Prostate gland (tissue), 2 donors: ENCODE measurements at places on chromosomes 6 and 20. TPM values are rescaled to one million over a fixed set of nuclear protein-coding genes. Genes with fewer than 3 reads are reported as not detected.

TSPO2 gene
- total RNA-seq: not detected

MACROD2 gene
- 8.0 TPM for total RNA-seq

- no peak overlapping the region for H3K4me3 ChIP-seq
- DNase-seq: no peak
- H3K27me3 ChIP-seq: no peaks in the 10 kb centered on the region
- H3K4me1 ChIP-seq: no peaks in the 10 kb centered on the region
- H3K36me3 ChIP-seq: no peaks in the 10 kb centered on the region
- H3K27ac ChIP-seq: no peak overlapping the region
Observed at GRCh38 chr6:87375315-87375714, 30.7 kb downstream of the C6orf163 start.

MOCS1 gene
- 7.2 TPM for total RNA-seq

DNA sequence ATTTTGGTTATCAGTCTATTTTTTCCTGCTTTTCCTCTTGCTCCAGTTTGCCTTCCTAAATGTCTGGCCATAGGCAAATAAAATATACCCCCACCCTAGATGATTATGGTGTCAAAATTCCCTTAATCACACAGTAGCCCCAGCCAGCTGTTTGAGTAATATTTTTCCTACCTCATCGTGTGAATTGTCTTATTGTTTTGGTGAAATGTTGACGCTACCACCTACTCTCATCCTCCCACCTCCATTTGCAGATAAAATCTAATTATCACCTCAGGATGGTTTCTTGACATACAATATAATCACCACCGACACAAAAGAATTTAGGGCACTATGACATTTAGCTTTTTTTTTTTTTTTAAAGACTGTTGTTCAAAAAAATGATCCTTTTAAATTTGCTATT, 44.1 kb upstream of the FUCA2 start:
- H3K27ac ChIP-seq: no peak overlapping the region
- no peak overlapping the region for H3K4me3 ChIP-seq
- no peaks in the 10 kb centered on the region for H3K27me3 ChIP-seq
- no peak for DNase-seq
- no peaks in the 10 kb centered on the region for H3K4me1 ChIP-seq
- H3K36me3 ChIP-seq: no peaks in the 10 kb centered on the region

DNA sequence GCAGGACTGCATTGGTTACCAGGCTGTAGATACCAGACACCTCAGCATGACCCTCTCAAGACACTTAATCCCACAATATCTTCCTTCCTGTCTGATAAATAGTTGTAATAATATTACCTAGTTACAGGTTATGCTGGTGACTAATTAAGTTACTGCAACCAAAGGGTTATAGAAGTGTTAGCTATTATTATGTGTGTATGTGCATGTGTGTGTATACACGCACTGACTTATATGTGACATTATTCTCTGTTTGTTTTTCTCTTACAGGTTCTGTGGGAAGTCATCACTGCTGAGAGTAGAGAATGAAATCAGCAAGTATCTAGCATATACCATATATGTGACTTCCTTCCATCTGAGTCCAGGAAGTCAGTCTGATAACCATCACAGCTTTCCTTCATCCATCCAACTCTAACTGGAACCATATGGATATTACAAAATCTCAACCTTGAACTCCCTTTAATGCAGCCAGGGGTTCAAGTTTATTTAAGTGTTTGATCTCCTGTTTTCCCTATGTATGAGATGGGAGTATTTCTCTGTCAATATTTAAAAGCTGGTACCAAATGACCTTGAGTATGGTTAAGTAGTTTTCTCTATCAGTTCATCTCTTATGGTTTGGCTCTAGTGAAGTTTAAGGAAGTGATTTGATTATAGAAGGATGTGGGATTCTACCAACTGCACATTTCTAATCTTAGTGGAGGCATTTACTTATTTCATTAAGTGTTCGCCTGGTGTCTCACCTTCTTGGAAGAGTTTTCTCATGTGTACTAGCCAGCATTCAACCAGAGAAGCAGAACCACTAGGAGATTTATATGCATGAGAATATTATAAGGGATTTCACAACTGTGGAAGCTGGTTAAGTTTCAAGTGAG, 313.2 kb downstream of the HIVEP2 start:
- no peak for DNase-seq
- H3K4me3 ChIP-seq: no peak overlapping the region
- no peaks in the 10 kb centered on the region for H3K4me1 ChIP-seq
- no peaks in the 10 kb centered on the region for H3K36me3 ChIP-seq

GRCh38 chr6:116533233-116533957, 12.1 kb downstream of the TRAPPC3L start:
- no peaks in the 10 kb centered on the region for H3K4me1 ChIP-seq
- DNase-seq: no peak
- no peak overlapping the region for H3K4me3 ChIP-seq
- H3K27me3 ChIP-seq: no peaks in the 10 kb centered on the region
- H3K36me3 ChIP-seq: no peaks in the 10 kb centered on the region
- no peak overlapping the region for H3K27ac ChIP-seq

SAPCD1 gene
- total RNA-seq: 15.7 TPM

- no peaks in the 10 kb centered on the region for H3K36me3 ChIP-seq
- H3K4me3 ChIP-seq: no peak overlapping the region
- DNase-seq: no peak
- H3K4me1 ChIP-seq: no peaks in the 10 kb centered on the region
Observed at GRCh38 chr6:36242626-36243025, 27.2 kb upstream of the PNPLA1 start.

DNA sequence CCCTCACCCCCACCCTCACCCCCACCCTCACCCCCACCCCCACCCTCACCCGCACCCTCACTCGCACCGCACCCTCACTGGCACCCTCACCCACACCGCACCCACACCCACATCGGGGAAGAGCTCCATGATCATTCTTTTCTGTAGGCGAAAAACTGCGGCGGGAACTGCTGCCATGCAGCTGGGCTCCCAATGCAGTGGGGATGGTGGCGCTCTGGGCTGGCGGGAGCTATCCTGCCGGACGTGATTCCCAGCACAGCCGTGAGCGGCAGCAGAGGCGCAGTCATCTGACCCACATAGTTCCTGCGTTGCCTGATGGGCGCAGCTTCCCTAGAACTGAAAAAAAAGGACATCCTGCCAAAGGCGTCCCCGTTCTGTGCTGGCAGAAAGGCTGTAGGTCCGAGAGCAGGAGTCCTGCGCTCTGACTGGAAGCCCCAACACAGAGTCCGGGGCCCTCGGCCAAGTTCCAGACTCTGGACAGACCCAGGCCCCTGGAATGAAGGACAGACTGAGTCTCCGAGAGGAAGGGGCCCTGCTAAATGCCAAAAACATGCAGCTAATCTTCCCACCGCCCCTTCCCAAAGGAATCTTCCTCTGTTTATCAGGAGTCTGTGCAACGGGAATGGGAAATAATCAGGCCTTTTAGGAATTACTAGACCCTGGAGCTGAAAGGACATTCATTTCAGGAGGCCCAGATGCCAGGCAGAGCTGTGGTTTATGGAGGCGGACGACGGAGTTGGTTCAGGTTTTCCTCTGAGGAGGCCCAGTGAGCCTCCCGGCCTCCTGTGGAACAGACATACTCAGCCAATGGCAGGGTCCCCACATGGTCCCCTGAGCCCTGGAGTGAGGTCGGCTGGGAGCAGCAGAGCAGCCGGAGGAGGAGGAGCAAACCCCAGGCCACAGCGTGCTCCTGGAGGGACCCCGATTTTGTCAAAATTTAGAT, 14.1 kb upstream of the TCFL5 start:
- no peaks in the 10 kb centered on the region for H3K4me1 ChIP-seq
- peak; percentile 60 for DNase-seq
- H3K4me3 ChIP-seq: no peak overlapping the region
- peak overlapping the region; percentile 56 for H3K27ac ChIP-seq

DNA sequence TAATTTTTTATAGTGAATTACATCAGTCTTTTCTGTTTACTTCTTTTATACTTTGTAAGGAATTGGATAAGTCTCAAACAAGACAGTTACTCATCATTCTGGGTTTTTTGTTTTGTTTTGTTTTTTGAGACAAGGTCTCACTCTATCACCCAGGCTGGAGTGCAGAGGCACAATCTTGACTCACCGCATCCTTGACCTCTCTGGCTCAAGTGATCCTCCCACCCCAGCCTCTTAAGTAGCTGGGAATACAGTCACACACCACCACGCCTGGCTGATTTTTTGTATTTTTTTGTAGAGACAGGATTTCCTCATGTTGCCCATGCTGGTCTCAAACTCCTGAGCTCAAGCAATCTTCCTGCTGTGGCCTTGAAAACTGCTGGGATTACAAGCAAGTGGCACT, 524.3 kb downstream of the EYS start:
- no peaks in the 10 kb centered on the region for H3K4me1 ChIP-seq
- no peaks in the 10 kb centered on the region for H3K36me3 ChIP-seq
- no peak overlapping the region for H3K4me3 ChIP-seq
- no peak for DNase-seq
- no peaks in the 10 kb centered on the region for H3K27me3 ChIP-seq
- H3K27ac ChIP-seq: no peak overlapping the region

DNA sequence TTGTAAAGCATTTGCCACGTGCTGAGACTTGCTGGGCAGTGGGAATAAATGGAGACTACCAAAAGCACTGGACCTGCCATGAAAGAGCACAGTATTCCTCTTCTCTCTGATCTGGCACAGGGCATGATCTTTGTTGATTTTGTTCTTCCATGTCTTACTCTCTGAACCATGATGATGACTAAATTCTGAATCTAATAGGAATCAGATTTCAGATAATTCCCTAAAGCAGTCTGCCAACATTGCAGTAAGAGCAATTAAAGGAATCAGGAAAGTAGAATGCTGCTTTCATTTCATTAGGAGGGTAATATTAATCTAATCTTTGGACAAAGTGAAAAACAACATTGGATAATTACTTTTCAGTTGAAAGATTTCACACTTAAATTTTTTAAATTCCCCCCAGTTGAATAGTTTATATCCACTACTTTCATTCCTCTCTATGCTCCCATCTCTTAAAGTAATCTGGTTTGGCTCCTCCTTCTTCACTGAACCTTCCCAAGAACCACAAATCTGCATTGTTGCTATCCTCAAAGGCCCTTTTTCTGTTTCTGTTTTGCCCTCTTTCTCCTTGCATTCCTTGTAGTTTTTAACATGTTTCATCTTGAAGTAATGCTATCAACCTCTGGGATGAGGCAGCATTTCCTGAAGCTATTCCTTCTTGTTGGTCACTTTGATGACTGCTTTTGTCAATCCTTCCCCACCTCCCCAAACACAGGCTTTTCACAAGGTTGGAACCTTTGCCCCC, 243.2 kb upstream of the TENT5A start:
- DNase-seq: no peak
- no peak overlapping the region for H3K27ac ChIP-seq
- peaks cover 4% of the 10 kb centered on the region for H3K4me1 ChIP-seq
- H3K4me3 ChIP-seq: no peak overlapping the region
- H3K36me3 ChIP-seq: no peaks in the 10 kb centered on the region
- no peaks in the 10 kb centered on the region for H3K27me3 ChIP-seq

TBX18 gene
- 0.05 TPM for total RNA-seq

NOTCH4 gene
- total RNA-seq: 18.2 TPM

DNA sequence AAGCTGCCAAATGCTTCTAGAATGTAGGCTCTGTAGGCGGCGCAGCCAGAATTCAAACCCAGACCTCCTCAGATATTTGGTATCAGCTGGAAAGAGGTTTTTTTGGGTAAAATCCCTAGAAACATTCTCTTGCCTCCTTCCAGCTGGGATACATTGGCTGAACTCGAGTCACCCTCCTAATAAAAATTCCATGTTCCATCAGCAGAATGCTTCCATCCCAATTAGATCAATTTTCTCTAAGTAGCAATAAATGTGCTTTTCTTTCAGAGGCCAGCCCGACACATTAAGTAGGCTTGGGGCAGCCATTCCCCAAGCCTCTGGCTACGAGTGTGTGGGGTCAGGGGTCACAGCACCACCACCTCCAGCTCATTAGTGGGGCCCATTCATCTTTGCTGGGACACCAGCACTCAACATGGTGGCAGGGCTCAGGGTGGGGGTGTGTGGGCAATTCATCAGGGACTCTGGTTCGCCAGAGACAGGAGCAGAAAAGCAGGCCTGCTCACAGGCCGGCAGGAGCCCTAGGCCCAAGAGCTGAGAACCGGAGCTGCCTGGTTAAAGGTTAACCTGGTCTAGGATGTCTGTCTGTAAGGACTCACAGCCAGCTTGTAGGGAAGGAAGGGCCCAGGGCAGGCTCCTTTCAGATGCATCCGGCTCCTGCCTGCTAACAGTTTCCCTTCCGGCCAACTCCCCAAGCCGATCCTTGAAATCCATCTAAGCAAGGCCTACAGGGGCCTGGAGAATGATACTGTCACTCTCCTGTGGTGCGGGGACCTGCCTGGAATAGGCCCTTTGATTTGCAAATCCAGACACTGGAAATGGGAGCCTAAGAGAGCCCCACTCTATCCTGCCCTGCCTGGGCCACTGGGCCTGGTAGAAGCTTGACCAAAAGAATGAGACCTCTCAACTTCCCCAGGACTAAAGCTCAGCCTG, 159.1 kb upstream of the TOP1 start:
- no peaks in the 10 kb centered on the region for H3K4me1 ChIP-seq
- H3K27me3 ChIP-seq: no peaks in the 10 kb centered on the region
- DNase-seq: no peak
- no peak overlapping the region for H3K4me3 ChIP-seq

GRCh38 chr20:13081877-13082276, 73.1 kb downstream of the SPTLC3 start:
- H3K4me1 ChIP-seq: no peaks in the 10 kb centered on the region
- no peak overlapping the region for H3K27ac ChIP-seq
- no peaks in the 10 kb centered on the region for H3K36me3 ChIP-seq
- H3K27me3 ChIP-seq: no peaks in the 10 kb centered on the region
- DNase-seq: no peak

DNA sequence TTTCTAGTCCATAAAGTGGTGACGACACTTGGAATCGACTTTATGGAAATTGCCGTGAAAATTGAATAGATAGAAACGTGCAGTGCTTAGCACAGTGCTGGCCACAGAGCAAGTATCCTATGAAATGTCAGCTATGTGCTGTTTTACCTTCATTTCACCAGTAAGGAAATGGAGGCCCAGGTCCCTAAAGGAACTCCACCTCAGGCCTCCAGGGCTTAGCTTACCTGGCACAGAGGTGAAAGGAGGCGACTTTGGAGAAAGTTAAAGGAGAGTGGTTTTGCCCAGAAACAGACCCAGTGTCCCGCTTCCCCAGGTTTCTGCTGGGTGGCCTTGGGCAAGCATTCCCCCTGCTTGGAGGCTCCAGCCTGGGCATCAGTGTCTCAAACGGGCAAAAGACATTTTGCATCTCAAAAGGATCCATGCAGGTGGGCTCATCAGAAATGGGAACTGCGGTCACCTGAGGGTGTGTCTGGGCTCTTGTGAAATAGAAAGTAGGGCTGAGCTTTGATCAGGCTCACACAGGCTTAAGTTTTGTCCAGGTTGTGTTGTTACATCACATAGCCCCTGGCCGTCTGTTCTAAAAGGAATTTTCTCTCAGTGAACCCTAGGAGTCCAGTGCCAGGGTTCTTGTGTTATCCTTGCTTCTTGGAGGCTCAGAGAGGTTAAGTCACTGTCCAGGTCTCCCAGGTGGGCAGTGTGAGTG, 6.8 kb upstream of the TULP1 start:
- DNase-seq: no peak
- H3K27me3 ChIP-seq: no peaks in the 10 kb centered on the region
- no peaks in the 10 kb centered on the region for H3K4me1 ChIP-seq
- no peak overlapping the region for H3K27ac ChIP-seq
- H3K4me3 ChIP-seq: no peak overlapping the region

- H3K4me1 ChIP-seq: no peaks in the 10 kb centered on the region
- no peaks in the 10 kb centered on the region for H3K27me3 ChIP-seq
- H3K36me3 ChIP-seq: no peaks in the 10 kb centered on the region
- no peak for DNase-seq
- H3K4me3 ChIP-seq: no peak overlapping the region
Observed at GRCh38 chr20:2038161-2038560, 44.3 kb upstream of the PDYN start.
